Mesangial cell (primary cell): ENCODE measurements at places on chromosomes 2 and 18. TPM values are rescaled to one million over a fixed set of nuclear protein-coding genes. Genes with fewer than 3 reads are reported as not detected.

The GBX2 gene
- 0.89 and 2.1 TPM in 2 replicates for total RNA-seq

The HOXD9 gene
- total RNA-seq: 5.7 and 11.4 TPM in 2 replicates

The CD302 gene
- 1.3 and 1.6 TPM in 2 replicates for total RNA-seq

The C2orf15 gene
- total RNA-seq: 0.16 and 2.8 TPM in 2 replicates

The SLC35F5 gene
- total RNA-seq: 49.4 and 134 TPM in 2 replicates

The SERPINB10 gene
- total RNA-seq: not detected in 2 replicates

The GPR35 gene
- total RNA-seq: 0.25 and 0.33 TPM in 2 replicates

The ZC3H6 gene
- 1.6 and 3.5 TPM in 2 replicates for total RNA-seq

The FAM210A gene
- 9.0 and 9.6 TPM in 2 replicates for total RNA-seq

The CHN1 gene
- total RNA-seq: 10.8 and 18.7 TPM in 2 replicates

The CD8B gene
- total RNA-seq: not detected in 2 replicates

The MATN3 gene
- total RNA-seq: 7.4 and 9.9 TPM in 2 replicates

The CD207 gene
- total RNA-seq: not detected in 2 replicates

The ARHGAP25 gene
- 0.13 TPM in 1 of 2 replicates, not detected in the other for total RNA-seq

The TXNDC2 gene
- total RNA-seq: 0.13 TPM in 1 of 2 replicates, not detected in the other

The SH3RF3 gene
- 6.1 and 9.1 TPM in 2 replicates for total RNA-seq

The NAT8 gene
- total RNA-seq: not detected in 2 replicates

The NXPH2 gene
- 0.25 TPM in 1 of 2 replicates, not detected in the other for total RNA-seq

The HOXD12 gene
- not detected in 2 replicates for total RNA-seq

The TANK gene
- total RNA-seq: 16.9 and 19.0 TPM in 2 replicates

The PLCD4 gene
- total RNA-seq: 4.2 TPM in 1 of 2 replicates, not detected in the other

The SPC25 gene
- total RNA-seq: 0.51 and 12.7 TPM in 2 replicates

The COL4A4 gene
- 0.81 and 2.2 TPM in 2 replicates for total RNA-seq

The IL1RL2 gene
- total RNA-seq: 0.51 TPM in 1 of 2 replicates, not detected in the other

The ALLC gene
- total RNA-seq: not detected in 2 replicates

The EPHA4 gene
- 11.9 and 16.7 TPM in 2 replicates for total RNA-seq

The FEV gene
- not detected in 2 replicates for total RNA-seq

The CTAGE1 gene
- not detected in 2 replicates for total RNA-seq

The NT5C1B gene
- not detected in 2 replicates for total RNA-seq

The GPAT2 gene
- total RNA-seq: under 0.01 and 2.9 TPM in 2 replicates

The CROCC2 gene
- total RNA-seq: not detected in 2 replicates

The NPAS2 gene
- total RNA-seq: 3.3 and 8.2 TPM in 2 replicates

The ZSWIM2 gene
- not detected in 2 replicates for total RNA-seq

The PTH2R gene
- total RNA-seq: 2.3 TPM in 1 of 2 replicates, not detected in the other

The CHRNA1 gene
- total RNA-seq: 0.76 TPM in 1 of 2 replicates, not detected in the other

The UCN gene
- 0.65 and 0.76 TPM in 2 replicates for total RNA-seq

The ZNF892 gene
- 3.7 and 7.0 TPM in 2 replicates for total RNA-seq

The L3MBTL4 gene
- total RNA-seq: 0.65 and 1.6 TPM in 2 replicates

The TCF4 gene
- 14.2 and 19.0 TPM in 2 replicates for total RNA-seq

The VAMP5 gene
- 43.7 and 52.6 TPM in 2 replicates for total RNA-seq

The LIMS3 gene
- 0.81 and 4.3 TPM in 2 replicates for total RNA-seq

The PROKR1 gene
- not detected in 2 replicates for total RNA-seq

The ACMSD gene
- total RNA-seq: not detected in 2 replicates

The AQP12B gene
- not detected in 2 replicates for total RNA-seq

The ERCC3 gene
- total RNA-seq: 19.9 and 32.4 TPM in 2 replicates

The AGXT gene
- total RNA-seq: not detected in 2 replicates

The THSD7B gene
- total RNA-seq: 0.13 TPM in 1 of 2 replicates, not detected in the other

The TLX2 gene
- total RNA-seq: not detected in 2 replicates

The FAHD2A gene
- 36.8 and 37.3 TPM in 2 replicates for total RNA-seq

The CYP26B1 gene
- under 0.01 and 0.51 TPM in 2 replicates for total RNA-seq

The RPL37A gene
- total RNA-seq: 646 and 1,179 TPM in 2 replicates
